ENCODE measurements at places on chromosomes 5 and 9. TPM values are rescaled to one million over a fixed set of nuclear protein-coding genes. Genes with fewer than 3 reads are reported as not detected.

ABCA1 gene
- 34.2 TPM for total RNA-seq

TAF11L5 gene
- not detected for total RNA-seq

NAIP gene
- total RNA-seq = 0.26 TPM

DNA sequence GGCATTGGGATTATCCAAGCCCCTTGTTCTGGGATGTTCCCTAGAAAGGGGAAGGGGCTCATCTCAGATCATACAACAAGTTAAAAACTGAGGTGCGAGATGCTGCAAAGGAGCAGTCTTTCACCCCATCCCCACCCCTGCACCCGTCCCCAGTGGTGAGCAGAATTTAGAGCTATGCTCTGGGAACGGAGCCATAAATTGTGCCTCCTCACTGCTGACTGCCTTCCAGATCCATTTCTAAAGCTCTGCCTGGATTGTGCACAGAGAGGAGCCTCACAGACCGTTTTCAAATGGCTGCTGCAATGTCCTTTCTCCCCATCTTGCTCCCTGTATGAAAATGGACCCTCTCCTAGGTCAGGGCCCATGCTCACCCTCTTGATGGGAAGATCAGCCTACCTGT is 8.3 kb downstream of the SLC25A48 start:
- no peak for DNase-seq

DNA sequence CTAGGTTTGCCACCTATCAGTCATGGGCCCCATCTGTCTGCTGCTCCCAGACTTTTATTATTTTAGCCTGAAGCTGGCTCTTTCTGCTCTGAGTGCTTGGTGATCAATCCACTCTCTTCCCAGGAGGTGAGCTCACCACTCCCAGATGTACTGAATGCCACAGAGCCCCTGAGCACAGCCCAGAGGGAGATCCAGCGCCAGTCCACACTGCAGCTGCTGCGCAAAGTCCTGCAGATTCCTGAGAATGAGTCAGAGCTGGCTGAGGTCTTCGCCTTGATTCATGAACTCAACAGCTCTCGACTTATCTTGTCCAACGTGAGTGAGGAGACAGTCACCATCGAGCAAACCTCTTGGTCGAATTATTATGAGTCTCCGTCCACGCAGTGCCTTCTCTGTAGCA is 36.0 kb downstream of the HMGXB3 start:
- peak; percentile 72 for DNase-seq

DNA sequence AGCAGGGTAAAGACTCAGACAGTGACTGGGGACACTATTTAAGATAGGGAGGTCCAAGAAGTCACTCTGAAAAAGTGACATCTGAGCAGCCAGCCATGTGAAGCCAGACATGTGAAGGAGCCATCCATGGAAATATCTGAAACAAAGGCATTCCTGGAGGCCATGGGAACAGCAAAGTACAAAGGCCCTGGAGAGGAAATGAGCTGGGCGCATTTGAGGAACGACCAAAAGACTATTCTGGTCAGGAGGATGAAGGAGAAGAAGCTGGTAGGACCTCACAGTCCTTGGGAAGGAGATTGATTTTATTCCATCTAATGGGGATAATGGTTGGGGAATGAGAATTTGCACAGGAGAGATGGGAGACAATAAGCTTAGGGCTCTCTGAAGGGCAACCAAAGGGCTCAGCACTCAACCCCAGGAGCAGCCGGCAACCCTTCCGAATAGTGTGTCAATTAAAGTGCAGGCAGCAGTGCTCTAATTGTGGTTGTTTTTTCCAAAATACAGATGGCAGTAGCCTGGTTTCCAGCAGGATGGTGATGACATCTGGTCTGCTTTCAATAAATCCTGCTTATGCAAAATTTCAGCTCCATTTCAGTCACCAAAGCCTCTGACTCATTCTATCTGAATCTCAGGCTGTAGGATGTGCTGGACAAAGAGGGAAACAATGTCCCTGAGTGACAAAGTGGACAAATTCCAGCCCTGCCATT is 26.7 kb downstream of the FOXI1 start:
- peak; percentile 24 for DNase-seq

DNA sequence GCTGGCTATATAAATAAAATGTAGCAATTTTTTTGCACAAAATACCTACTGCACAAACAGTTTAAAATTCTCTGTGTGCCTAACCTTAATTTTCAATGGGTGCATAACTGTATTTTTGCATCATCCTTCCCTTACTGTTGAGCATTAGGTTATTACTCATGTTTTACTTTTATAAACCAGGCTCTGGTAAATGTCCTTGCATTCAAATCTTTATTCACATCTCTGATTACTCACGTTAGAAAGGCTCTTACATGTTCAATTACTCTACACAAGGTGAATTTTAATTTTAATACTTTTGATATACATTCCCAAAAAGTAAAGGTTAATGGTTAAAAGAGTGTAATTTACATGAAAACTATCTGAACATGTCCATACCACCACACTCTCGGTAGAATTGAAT is 246.1 kb downstream of the PRELID2 start:
- no peak for DNase-seq

- no peak for DNase-seq
These were observed 4.6 kb upstream of the MYOZ3 start for GRCh38 chr5:150656191-150657132.

- DNase-seq = no peak
These were observed 544.3 kb upstream of the ARRDC3 start for GRCh38 chr5:91927439-91927838.

GLRA1 gene
- total RNA-seq = not detected

- DNase-seq = peak; percentile 61
These were observed 529.8 kb downstream of the DMRTA1 start for GRCh38 chr9:22976454-22976853.

GRCh38 chr9:36530224-36530623 is 42.5 kb upstream of the MELK start:
- no peak for DNase-seq

DNA sequence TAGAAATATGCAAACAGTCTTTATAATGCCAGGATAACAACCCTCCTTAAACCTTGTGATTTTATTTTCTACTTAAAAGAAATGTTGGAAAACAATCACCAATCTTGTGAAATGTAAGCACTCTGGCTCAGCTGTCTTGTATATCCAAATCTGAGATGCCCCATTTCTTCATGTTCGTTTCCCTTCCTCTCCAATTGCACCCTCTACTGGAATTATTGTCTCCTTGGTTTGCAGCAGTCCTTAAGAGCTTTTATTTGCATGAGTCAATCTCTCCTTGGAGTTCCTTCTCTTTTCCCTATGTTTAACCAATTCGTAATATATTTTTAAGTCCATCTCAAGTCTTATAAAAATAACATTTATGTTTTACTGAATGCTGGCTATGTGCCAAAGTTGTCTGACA is 362.0 kb upstream of the CDH10 start:
- DNase-seq = peak; percentile 3

- DNase-seq = peak; percentile 97
These were observed 4.0 kb downstream of the MAT2B start for GRCh38 chr5:163509291-163509951.

G3BP1 gene
- total RNA-seq = 178 TPM

DNA sequence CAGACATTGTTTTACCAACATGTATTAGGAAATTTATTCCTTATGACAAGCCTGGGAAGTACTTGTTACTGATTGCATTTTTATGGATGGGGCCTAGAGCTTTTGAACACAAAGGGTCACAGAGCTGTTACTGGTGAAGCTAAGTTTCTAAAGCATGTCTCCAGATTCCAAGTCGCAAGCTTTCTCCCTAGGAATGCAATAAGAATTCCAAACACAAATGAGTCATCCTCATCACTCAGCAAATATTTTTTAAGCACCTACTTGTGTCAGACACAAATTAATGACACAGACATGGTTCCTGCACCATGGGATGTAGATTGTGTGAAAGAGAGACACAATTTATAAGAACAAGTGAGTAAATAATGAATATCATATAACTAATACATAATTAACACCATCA is 11.0 kb upstream of the SH3RF2 start:
- DNase-seq = peak; percentile 92

DNA sequence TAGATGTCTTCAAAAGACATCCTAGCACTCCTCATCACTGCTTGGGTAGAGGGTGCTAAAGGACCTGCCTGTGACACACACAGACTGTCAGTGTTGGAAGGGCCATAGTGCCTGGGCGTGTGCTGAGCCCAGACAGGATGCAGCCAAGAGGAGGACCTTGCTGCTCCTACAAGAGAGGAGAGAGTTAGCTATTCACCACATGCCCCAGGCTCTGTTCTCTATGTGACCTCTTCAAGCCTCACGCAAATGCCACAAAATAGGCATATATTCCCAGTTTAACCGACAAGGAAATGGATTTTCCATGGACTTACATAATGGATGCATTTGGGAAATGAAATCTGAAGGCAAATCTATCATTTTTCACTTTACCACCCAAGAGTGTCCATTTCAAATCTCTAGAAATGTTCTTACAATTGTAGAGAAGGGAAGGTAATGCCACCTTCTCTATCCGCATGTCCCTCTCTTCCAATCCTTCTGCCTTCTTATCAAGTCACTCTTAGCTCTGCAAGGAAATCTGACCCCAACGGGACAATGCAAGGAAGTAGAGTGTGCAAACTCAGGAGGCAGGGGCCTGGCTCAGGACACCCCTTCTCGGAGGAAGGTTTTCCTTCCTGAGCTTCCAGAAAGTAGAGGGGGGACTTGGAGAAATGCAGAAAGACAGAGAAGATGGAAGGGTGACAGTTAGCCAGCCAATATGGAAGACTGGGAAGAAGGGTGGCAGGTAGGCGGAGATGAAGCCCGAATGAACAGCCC is 49.5 kb downstream of the TRIM32 start:
- no peak for DNase-seq
